ENCODE measurements at places on chromosomes 3 and 15.

- no peak for DNase-seq
These were observed 29.5 kb downstream of the ADPGK start for GRCh38 chr15:72754096-72754495.

- no peak for DNase-seq
These were observed 124.1 kb downstream of the PGPEP1L start for GRCh38 chr15:98883478-98883877.

DNA sequence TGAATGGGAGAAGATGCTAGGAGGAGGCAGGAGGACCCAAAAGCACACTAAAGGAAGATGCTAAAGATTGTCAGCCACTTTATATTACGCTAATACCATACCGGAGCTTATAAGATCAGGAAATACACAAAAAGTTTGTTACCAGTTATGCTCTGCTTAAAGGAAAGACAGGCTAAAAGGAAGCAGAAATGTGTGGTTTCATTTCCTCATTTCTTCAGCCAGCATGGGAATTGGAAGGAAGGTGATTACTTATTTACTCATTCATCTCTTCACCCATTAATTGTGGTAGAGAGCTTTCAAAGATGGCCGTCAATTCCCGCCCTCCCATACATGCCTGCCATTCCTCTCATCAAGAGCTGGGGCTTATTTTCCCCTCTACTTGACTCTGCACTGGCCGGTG, 26.7 kb upstream of the TMEM158 start:
- DNase-seq: no peak

GRCh38 chr15:67082007-67082536, 16.7 kb downstream of the SMAD3 start:
- no peak for DNase-seq

DNA sequence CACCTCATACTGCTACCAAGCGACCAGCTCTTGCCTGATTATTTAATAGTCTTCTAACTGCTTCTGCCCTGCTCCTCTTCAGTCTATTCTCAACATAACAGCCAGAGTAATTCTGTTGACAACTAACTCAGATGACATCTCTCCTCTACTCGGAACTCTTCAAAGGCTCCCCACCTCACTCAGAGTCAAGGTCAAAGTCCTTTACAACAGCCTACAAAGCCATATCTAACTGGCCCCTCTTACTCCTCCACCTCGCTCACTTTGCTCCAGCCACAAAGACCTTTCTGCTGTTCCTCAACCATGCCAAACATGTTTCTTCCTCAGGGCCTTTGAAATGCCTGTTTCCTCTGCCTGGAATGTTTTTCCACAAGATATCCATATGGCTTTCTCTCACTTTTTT, 43.6 kb downstream of the PIK3R4 start:
- no peak for DNase-seq

- no peak for DNase-seq
These were observed 63.6 kb upstream of the SNTN start for GRCh38 chr3:63588895-63589294.

- DNase-seq: no peak
These were observed 9.3 kb downstream of the EIF4G1 start for GRCh38 chr3:184323696-184324095.

All from cortex of kidney (tissue), 1 donor.